Aorta (tissue), 5 donors: ENCODE measurements at places on chromosomes 3 and 15.

- no peaks in the 10 kb centered on the region for H3K4me1 ChIP-seq
- DNase-seq: no peak
- no peaks in the 10 kb centered on the region for H3K27me3 ChIP-seq
- H3K36me3 ChIP-seq: no peaks in the 10 kb centered on the region
- no peak overlapping the region for H3K4me3 ChIP-seq
- no peak overlapping the region for H3K27ac ChIP-seq
These were observed 27.8 kb upstream of the POLG start for GRCh38 chr15:89362203-89363101.

- no peak overlapping the region for H3K27ac ChIP-seq
- no peak overlapping the region for H3K4me3 ChIP-seq
- no peaks in the 10 kb centered on the region for H3K4me1 ChIP-seq
- no peaks in the 10 kb centered on the region for H3K27me3 ChIP-seq
These were observed 934.0 kb downstream of the VGLL3 start for GRCh38 chr3:86056962-86057361.

DNA sequence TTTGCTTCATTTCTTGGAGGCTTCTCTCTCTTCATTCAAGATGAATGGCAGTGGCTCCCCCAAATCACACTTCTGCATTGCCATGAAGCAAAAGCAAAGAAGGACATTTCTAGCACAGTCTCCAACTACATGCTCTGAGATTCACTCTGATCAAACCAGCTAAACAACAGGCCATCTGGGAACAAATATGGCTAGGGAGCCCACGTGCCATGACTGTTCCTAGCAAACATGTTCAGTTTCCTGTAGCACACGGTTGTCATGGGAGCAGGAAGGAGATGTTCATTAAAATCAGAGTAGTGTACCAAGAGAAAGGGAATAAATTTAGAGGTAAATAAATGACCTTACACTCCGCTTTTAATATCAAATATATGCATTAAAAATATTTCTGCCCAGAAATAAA, 327.3 kb downstream of the GBE1 start:
- H3K4me1 ChIP-seq: no peaks in the 10 kb centered on the region
- H3K4me3 ChIP-seq: no peak overlapping the region
- H3K27me3 ChIP-seq: no peaks in the 10 kb centered on the region

DNA sequence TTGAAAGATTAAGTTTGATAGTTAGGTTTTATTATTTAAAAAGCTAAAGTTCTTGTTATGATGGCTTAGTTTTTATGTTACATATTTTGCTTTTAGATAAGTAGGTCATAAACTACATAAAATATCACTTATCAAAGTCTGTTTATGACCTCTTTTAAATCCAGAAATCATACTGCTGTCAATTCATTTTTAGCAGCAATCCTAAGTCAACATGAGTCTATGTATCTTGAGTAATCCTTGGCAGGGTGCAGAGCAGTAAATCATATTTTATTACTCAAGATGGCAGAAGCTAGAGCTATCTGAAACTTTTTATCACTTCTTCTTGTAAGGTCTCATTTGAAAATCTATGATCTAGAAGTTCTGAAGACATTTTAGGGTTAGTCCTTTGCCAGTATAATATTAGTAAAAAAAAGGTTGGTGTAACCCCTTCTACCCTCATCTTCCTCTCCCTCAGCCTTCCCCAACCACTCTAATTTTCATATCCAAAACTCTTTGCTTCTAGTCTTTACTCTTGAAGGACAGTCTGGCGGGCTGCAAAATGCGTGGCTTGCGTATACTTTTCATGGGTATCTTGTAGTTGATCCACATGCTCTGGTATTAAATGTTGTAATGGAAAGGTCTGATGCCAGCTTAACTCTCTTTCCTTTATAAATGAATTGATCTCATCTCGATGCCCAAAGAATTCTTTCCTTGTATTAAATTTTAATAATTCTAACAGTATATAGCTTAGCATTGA, 134.0 kb upstream of the THRB start:
- H3K4me3 ChIP-seq: no peak overlapping the region
- no peak overlapping the region for H3K27ac ChIP-seq
- H3K4me1 ChIP-seq: no peaks in the 10 kb centered on the region
- no peaks in the 10 kb centered on the region for H3K36me3 ChIP-seq

- no peaks in the 10 kb centered on the region for H3K36me3 ChIP-seq
- H3K4me1 ChIP-seq: peaks cover 5% of the 10 kb centered on the region
- H3K27me3 ChIP-seq: no peaks in the 10 kb centered on the region
- no peak for DNase-seq
- no peak overlapping the region for H3K27ac ChIP-seq
These were observed 81.2 kb upstream of the PLXND1 start for GRCh38 chr3:129687586-129688125.

DNA sequence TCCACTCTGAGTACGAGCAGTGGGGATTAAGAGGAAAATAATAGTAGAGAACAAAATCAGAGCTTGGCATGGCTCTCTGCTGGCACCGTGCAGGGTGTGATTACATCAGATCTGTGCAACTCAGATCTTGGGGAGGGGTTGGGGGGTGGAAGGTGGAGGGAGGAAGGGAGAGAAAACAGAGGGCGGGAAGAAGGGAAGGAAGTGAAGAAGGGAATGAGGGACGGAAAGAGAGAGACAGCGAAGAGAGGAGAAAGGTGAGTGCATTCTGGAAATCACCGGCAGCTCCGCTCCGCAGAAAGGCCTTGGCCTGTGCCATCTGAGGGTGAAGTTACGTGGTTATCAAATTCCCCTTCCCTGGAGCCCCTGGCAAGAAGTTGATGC, 31.0 kb upstream of the ADAMTS17 start:
- peak overlapping the region; percentile 69 for H3K4me3 ChIP-seq
- peak overlapping the region; percentile 0 for H3K27ac ChIP-seq
- no peaks in the 10 kb centered on the region for H3K27me3 ChIP-seq
- H3K36me3 ChIP-seq: no peaks in the 10 kb centered on the region
- no peaks in the 10 kb centered on the region for H3K4me1 ChIP-seq

GRCh38 chr15:38899300-38899699, 334.7 kb upstream of the RASGRP1 start:
- no peaks in the 10 kb centered on the region for H3K27me3 ChIP-seq
- DNase-seq: no peak
- no peak overlapping the region for H3K27ac ChIP-seq
- H3K4me1 ChIP-seq: no peaks in the 10 kb centered on the region

DNA sequence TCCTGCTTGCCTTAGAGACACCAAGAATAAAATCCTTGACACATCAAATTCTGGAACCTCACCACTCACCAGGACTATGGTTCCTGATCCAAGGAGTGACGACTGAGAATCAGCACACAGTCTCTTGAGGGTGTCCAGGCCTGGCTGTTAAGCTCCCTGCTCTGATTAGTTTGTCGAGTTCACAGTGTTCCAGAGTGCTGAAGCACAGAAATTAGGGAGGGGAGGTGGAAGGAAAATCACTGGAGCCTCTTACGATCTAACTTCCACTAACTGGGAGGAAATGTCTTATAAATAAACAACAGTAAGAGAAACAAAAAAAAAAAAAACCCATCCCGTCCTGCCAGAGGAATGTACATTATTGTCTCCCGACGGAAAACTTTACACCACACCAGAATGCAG, 330.2 kb downstream of the TIGIT start:
- no peak for DNase-seq
- H3K36me3 ChIP-seq: no peaks in the 10 kb centered on the region
- no peaks in the 10 kb centered on the region for H3K27me3 ChIP-seq
- H3K27ac ChIP-seq: peak overlapping the region; percentile 86

GRCh38 chr15:78228356-78228996, 5.9 kb downstream of the ACSBG1 start:
- H3K4me1 ChIP-seq: no peaks in the 10 kb centered on the region
- no peak overlapping the region for H3K27ac ChIP-seq
- DNase-seq: peak; percentile 63
- H3K4me3 ChIP-seq: no peak overlapping the region
- H3K27me3 ChIP-seq: no peaks in the 10 kb centered on the region

- H3K36me3 ChIP-seq: no peaks in the 10 kb centered on the region
- no peak overlapping the region for H3K27ac ChIP-seq
- no peaks in the 10 kb centered on the region for H3K4me1 ChIP-seq
- H3K4me3 ChIP-seq: no peak overlapping the region
These were observed 38.9 kb upstream of the PIK3CB start for GRCh38 chr3:138873471-138874278.

- no peaks in the 10 kb centered on the region for H3K4me1 ChIP-seq
- no peak overlapping the region for H3K27ac ChIP-seq
- no peaks in the 10 kb centered on the region for H3K27me3 ChIP-seq
These were observed 60.7 kb upstream of the ALDH1A3 start for GRCh38 chr15:100818927-100819326.

DNA sequence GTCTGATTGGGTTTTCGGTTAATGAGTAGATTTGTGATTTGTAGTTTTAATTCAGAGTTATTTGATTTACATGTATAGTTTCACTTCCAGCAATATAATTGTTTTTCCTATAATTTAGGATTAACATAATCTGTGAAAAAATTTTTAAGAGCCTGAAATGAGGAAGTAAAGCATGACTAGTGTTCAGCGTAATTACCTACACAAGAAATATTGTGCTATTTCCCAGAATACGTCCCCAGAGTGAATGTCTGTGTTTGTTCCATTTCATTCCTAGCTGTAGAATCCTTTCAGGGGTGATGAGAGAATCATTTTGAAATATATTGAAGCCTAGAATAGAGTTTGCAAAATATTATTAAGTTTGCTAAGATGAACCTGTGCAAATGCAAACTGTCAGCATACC, 247.1 kb downstream of the BBX start:
- no peak for DNase-seq
- no peak overlapping the region for H3K27ac ChIP-seq
- no peaks in the 10 kb centered on the region for H3K27me3 ChIP-seq

DNA sequence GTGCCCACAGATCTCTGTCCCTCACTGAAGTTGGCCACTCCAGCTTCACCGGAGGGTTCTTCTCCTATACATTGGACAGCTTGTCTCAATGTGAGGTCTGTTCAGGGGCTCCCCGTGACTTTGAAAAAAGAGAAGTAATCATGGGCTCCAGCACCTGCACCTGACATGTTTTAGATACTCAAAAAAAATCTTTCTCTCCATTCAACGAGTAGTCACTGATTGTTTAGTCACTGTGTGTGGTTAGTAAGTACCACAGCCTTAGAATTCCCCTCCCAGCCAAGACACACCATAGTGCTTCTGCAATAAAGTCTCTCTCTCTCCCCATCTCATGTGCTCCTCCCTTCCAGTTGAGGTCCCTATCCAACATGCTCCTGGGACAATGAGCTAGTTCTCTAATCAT, 18.6 kb downstream of the CCR9 start:
- no peaks in the 10 kb centered on the region for H3K27me3 ChIP-seq

- H3K36me3 ChIP-seq: no peaks in the 10 kb centered on the region
- H3K4me3 ChIP-seq: no peak overlapping the region
- H3K27ac ChIP-seq: no peak overlapping the region
- DNase-seq: no peak
These were observed 235.9 kb downstream of the ARRDC4 start for GRCh38 chr15:98196371-98196770.

- no peaks in the 10 kb centered on the region for H3K4me1 ChIP-seq
- H3K27ac ChIP-seq: no peak overlapping the region
- peaks cover 3% of the 10 kb centered on the region for H3K36me3 ChIP-seq
- DNase-seq: no peak
These were observed 1.2 kb downstream of the SNX22 start for GRCh38 chr15:64152507-64153387.

- DNase-seq: no peak
- no peaks in the 10 kb centered on the region for H3K27me3 ChIP-seq
- H3K27ac ChIP-seq: no peak overlapping the region
- no peaks in the 10 kb centered on the region for H3K36me3 ChIP-seq
These were observed 40.2 kb upstream of the IDH2 start for GRCh38 chr15:90142216-90143165.

GRCh38 chr15:41926185-41927056, 32.6 kb upstream of the SPTBN5 start:
- H3K36me3 ChIP-seq: no peaks in the 10 kb centered on the region
- DNase-seq: no peak
- H3K4me1 ChIP-seq: peaks cover 3% of the 10 kb centered on the region

DNA sequence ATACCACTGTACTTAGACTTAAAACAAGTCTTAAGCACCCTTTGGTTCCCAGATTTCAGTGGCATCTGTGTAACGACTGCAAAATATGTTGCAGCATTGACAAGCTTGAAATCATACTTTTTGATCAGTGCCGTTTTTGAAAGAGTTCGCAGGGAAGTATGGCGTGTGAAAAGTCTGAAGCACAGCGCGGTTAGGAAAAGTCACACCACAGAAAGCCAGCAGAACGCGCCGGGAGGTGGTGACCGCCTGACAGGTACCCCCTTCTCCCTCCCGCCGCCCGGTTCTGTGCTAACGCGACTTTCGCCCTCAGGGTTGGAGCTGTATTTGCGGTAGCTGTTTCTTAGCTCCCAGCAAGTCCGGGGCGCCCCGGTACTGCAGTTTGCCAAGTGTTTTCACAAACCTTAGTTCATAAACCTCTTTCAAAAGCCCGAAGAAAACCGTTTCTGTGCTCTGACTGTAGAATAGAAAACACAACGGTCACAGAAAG, 481 bp upstream of the CRYBG3 start:
- H3K4me3 ChIP-seq: peak overlapping the region; percentile 49
- peak; percentile 59 for DNase-seq
- H3K27me3 ChIP-seq: no peaks in the 10 kb centered on the region
- H3K36me3 ChIP-seq: no peaks in the 10 kb centered on the region

GRCh38 chr3:95407709-95408463, 1345.0 kb downstream of the NSUN3 start:
- no peak overlapping the region for H3K4me3 ChIP-seq
- no peak overlapping the region for H3K27ac ChIP-seq
- no peaks in the 10 kb centered on the region for H3K4me1 ChIP-seq

- H3K4me1 ChIP-seq: no peaks in the 10 kb centered on the region
- DNase-seq: peak; percentile 38
- no peak overlapping the region for H3K27ac ChIP-seq
- H3K36me3 ChIP-seq: no peaks in the 10 kb centered on the region
- H3K27me3 ChIP-seq: no peaks in the 10 kb centered on the region
- no peak overlapping the region for H3K4me3 ChIP-seq
These were observed 13.5 kb upstream of the ZFYVE19 start for GRCh38 chr15:40793216-40793989.

GRCh38 chr15:40333922-40334492, 6.7 kb downstream of the CCDC9B start:
- peak overlapping the region; percentile 79 for H3K27ac ChIP-seq
- no peaks in the 10 kb centered on the region for H3K36me3 ChIP-seq
- no peaks in the 10 kb centered on the region for H3K27me3 ChIP-seq
- H3K4me3 ChIP-seq: no peak overlapping the region
- peak; percentile 94 for DNase-seq

DNA sequence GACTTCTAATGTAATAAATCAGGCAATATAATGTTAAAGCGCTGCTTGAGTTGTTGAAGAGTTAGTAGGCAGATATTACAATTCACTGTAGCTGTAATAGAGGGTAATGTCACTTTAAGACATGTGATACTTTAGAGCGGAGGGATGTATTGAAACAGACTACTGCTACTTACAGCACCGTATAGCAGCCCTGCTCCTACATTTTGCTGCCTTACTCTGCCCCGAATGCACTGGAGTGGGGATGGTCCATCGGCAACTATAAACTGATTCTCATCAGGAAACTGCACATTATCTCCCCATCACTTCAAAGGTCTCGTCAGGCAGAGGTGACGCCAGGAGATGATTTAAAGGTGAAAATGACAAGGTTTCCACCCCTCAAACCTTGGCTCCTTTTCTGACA, 349.7 kb upstream of the SUCLG2 start:
- H3K27ac ChIP-seq: no peak overlapping the region
- no peak for DNase-seq
- no peaks in the 10 kb centered on the region for H3K4me1 ChIP-seq
- no peaks in the 10 kb centered on the region for H3K27me3 ChIP-seq
